ENCODE measurements at places on chromosomes 3 and 15. TPM values are rescaled to one million over a fixed set of nuclear protein-coding genes. Genes with fewer than 3 reads are reported as not detected.

SLC2A2 gene
- total RNA-seq, result not detected

EPHA3 gene
- 0.48 TPM for total RNA-seq

RHOA gene
- total RNA-seq, result 421 TPM

ATP13A3 gene
- 55.6 TPM for total RNA-seq

CTXN2 gene
- total RNA-seq, result not detected

DNA sequence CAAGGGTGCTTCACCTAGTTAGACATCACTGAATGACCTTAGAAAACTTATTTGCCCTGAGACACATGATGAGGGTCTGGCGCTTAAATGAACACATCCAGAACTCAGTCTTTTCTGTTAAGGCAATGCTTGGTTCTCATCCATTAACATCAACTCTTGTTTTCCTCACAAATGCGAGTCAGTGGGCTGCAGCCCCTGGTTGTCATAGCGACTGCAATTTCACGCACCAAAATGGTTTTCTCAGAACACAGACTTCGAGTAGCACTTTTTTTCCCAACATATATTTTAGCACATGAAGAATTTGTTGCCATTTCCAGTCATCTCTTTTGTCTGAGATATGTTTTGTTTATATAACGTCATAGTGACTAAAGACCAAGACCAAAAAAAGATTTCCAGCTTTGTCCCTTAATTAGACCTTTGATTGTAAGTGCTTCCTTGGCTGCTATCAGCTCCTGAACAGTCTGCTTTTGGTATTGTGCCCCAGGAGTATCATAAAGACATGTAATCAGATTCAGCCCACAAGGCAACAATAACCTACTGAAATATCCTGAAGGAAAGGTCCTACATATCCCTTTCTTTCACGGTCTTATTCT, 68.5 kb downstream of the GPR176 start:
- no peak for DNase-seq
- no peaks in the 10 kb centered on the region for H3K4me1 ChIP-seq
- no peak overlapping the region for H3K4me3 ChIP-seq
- no peaks in the 10 kb centered on the region for H3K27me3 ChIP-seq

DNA sequence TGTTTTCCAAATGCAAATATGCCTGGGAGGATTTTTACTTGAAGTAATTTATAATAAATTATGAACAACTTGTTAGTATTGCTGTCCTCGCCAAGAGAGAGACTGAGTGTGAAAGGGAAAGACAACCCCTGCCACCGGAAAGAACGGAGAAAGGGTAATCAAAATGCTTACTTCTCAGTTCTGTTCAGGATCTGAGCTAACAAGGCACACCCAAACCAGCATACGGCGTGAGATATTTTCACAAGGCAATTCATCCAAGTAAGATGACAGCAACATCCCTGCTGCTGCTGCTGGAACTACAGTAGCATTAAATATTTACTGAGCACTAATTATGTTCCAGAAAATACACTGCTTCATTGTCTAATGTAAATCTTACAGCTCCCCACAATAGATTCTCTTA, 96.1 kb downstream of the KBTBD8 start:
- H3K4me1 ChIP-seq, result no peaks in the 10 kb centered on the region
- no peak overlapping the region for H3K27ac ChIP-seq
- no peaks in the 10 kb centered on the region for H3K27me3 ChIP-seq
- no peak for DNase-seq

- H3K4me1 ChIP-seq, result no peaks in the 10 kb centered on the region
Measured at GRCh38 chr3:104992676-104993075, 374.0 kb upstream of the ALCAM start.

GRCh38 chr3:1091286-1091685, 1.5 kb upstream of the CNTN6 start:
- no peak for DNase-seq
- no peaks in the 10 kb centered on the region for H3K27me3 ChIP-seq
- no peaks in the 10 kb centered on the region for H3K4me1 ChIP-seq
- H3K27ac ChIP-seq, result no peak overlapping the region
- no peaks in the 10 kb centered on the region for H3K36me3 ChIP-seq

- no peaks in the 10 kb centered on the region for H3K36me3 ChIP-seq
- H3K4me1 ChIP-seq, result peaks cover 65% of the 10 kb centered on the region
- no peak for DNase-seq
- H3K4me3 ChIP-seq, result peak overlapping the region; percentile 97
- H3K27me3 ChIP-seq, result no peaks in the 10 kb centered on the region
- no peak overlapping the region for H3K27ac ChIP-seq
Measured at GRCh38 chr15:97962263-97962662, 1.8 kb downstream of the ARRDC4 start.

GRCh38 chr3:126962756-126963155, 20.2 kb upstream of the PLXNA1 start:
- no peaks in the 10 kb centered on the region for H3K27me3 ChIP-seq
- no peak overlapping the region for H3K27ac ChIP-seq
- no peak overlapping the region for H3K4me3 ChIP-seq
- peaks cover 28% of the 10 kb centered on the region for H3K4me1 ChIP-seq
- no peaks in the 10 kb centered on the region for H3K36me3 ChIP-seq
